ENCODE measurements at places on chromosomes 7 and 10.

DNA sequence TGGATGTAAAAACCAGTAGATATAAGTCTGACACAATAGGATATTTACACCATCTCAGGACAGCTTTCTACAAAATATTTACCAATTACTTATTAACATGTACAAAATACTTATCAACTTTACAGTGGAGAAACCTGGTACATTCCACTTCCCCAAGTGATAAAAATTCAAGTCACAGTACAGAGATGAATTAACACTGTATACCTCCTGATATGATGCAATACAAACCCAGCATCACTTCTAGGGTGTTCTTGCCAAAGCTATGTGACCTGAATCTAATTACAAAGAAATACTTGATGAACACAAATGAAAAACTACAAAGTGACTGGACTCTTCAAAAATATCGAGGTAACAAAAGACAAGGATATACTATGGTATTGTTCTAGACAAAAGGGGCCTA is 156.4 kb upstream of the FGFR2 start:
- no peak for DNase-seq

DNA sequence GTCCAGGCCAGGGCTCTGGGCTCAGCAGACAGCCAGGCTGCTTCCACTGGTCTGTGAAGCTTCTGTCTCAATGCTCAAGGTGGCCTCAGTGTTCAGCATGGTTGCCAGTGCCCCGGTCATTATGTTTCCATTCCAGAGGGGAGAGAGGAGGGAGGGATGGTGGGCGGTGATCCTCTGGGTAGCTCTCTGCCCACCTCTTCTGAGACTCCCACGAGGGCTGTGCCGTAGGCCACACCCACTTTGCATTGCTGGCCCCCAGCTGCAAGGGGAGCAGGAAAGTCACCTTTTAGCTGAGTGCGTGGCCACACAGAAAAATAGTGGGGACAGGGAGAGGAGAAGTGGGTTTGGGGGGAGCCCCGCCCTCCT is 42.5 kb downstream of the FOXK1 start:
- no peak for DNase-seq

- DNase-seq: no peak
Observed at GRCh38 chr10:34205452-34205851, 609.6 kb downstream of the PARD3 start.

DNA sequence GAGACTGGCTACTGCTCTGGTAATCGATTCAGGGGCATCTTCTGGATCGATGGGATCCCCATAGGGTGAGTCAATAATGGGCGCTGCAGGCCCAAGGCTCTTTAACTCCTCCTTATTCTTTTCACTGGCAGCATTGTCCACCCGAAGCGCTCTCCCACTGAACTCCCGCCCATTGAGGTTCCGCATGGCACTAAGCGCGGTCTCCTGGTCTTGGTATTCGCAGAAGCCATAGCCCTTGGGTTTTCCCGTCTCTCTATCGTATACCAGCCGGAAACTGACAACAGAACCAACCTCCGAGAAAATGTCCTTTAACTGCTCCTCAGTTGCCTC is 285 bp downstream of the CSTF2T start:
- no peak for DNase-seq

- no peak for DNase-seq
Observed at GRCh38 chr7:100582041-100582579, 3.8 kb downstream of the LRCH4 start.

DNA sequence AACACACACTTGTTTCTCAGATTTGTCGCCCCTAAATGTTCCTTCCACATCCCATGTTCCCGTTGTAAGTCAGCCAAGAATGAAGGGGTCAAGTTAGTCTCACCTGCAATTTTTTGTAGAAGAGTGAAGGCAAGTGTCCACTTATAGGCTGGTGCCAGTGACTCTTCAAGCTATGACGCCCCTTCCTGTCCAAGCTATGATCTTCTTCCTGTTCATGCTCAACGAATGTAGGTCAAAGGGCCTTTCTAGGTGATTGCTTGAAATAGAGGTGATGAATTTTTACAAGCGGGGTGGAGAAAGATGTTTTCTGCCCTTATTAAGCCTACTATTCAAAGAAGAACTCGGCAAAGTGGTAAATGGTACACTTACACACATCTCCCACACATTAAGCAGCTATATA is 41.0 kb downstream of the CDK1 start:
- DNase-seq: no peak

GRCh38 chr7:121449329-121449728 is 53.2 kb upstream of the FAM3C start:
- DNase-seq: no peak

DNA sequence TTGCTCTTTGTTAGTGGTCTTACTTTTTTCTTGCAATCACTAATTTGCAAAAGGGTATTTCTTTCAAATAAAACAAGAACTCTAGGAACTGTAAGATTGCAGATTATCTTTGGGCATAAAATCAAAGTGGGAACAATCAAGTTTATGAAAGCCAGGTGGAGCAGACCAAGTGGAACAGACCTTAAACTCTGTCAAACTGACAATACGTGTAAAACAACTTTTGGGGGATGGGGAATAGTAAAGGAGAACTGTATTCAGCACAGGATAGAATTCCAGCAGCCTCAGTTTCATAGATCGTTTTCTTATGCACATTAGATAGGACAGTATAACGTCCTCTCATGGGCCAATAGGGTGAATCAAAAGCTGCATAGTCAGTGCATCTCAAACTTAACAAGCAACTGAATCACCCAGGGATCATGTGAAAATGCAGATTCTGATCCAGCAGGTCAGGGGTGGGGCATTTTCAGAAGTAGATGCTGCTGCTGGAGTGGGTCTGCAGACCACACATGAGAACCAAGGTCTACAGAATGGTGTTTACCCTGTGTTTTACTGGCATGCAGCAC is 120.7 kb downstream of the PIP4K2A start:
- no peak for DNase-seq

GRCh38 chr10:77297393-77297739 is 340.2 kb downstream of the KCNMA1 start:
- no peak for DNase-seq

- no peak for DNase-seq
Observed at GRCh38 chr10:52627279-52627678, 145.3 kb downstream of the MBL2 start.

GRCh38 chr7:128692623-128693270 is 20.7 kb downstream of the GARIN1A start:
- DNase-seq: no peak

- no peak for DNase-seq
Observed at GRCh38 chr7:100731937-100732636, 1.3 kb upstream of the ZAN start.

GRCh38 chr10:61841338-61841875 is 60.1 kb upstream of the ARID5B start:
- DNase-seq: no peak

- peak; percentile 89 for DNase-seq
Observed at GRCh38 chr10:13633689-13634088, 46.9 kb downstream of the PRPF18 start.

- no peak for DNase-seq
Observed at GRCh38 chr10:29387269-29387668, 98.4 kb downstream of the LYZL1 start.

DNA sequence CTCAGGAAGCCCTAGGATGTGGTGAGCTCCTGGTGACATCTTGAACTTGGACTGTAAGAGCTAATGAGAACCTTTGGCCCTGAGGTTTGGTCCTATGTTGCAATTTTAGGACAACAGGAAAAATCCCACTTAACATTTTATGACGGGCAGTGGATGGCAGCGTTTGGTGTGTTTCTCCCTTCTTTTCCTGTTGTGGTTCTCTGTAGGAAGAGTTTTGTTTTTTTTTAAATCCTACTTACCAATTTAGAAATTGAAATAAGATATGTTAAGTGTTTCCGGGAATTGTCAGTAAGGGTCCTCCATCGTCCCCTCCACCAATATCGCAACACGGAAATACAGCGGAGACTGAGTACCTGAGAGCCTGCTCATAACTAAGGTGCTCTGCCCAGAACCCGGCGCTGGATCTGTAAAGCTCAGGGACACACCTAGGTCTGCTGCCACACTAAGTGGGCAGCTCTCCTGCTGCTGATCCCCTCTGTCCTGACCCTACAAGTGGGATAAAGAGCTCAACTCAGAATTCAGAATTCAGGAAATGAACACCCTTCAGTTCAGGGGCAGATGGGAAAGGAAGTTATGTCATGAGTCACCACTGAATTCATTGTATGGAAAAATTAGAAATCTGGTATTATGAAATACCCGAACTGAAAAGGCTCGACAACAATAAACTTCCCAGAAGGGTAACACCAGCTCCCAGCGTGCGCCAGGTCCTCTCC is 9.1 kb upstream of the PROSER2 start:
- DNase-seq: no peak

- no peak for DNase-seq
Observed at GRCh38 chr7:4845740-4846142, 16.1 kb downstream of the PAPOLB start.

DNA sequence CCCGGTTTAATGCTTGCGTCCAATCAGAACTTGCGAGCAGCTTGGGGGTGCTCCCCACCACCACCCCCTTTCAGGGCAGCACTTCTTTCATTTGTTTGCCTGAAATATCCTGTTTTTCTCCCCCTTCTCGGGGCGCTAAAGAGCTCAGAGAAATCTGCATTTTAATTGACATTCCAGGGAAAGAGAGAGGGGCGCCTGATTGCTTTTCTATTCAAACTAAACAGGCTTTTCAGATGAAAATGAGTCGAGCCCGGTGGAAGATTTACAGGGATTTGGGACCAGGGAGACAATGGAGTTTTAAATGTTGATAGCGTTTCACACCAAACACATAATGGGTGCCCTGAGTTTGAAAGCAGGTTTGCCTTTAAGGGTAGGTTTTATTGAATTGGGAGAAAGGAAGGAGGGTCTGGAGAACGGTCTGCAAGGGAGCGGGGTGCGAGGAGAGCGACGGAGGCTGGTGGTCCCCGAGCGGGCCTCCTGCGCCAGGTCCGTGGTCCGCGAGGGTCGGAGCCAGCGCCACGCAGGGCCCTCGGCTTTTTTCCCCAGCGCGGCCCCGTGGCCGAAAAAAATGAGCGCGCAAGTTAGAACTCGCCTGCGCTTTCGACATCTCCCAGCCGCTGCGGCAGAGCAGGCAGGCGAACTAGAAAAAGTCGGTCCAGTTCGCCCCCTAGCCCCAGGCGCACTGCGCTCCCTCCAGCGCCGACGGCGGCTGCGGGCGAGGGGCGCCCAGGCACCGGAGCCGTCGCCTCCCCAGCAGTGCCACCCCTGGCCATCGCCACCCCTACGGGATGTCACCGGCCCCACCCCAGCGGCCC is 1.3 kb downstream of the FGFR2 start:
- no peak for DNase-seq

GRCh38 chr7:134065415-134065814 is 61.7 kb upstream of the LRGUK start:
- no peak for DNase-seq

DNA sequence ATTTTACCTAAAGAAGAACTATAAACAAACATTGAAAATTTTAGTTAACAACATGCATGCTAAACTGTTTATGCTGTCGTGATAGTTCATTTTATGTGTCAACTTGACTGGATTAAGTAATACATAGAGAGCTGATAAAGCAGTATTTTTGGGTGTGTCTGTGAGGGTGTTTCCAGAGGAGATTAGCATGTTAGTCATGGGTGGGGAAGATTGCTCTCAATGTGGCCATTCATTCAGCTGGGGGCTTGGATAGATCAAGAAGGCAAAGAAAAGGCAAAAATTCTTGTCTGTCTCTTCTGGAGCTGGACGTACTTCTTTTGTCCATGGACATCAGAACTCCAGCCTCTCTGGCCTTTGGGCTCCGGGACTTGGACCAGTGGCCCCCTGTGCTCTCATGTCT is 172.9 kb upstream of the SEMA3E start:
- DNase-seq: no peak

- no peak for DNase-seq
Observed at GRCh38 chr10:18066947-18067346, 73.3 kb upstream of the CACNB2 start.

DNA sequence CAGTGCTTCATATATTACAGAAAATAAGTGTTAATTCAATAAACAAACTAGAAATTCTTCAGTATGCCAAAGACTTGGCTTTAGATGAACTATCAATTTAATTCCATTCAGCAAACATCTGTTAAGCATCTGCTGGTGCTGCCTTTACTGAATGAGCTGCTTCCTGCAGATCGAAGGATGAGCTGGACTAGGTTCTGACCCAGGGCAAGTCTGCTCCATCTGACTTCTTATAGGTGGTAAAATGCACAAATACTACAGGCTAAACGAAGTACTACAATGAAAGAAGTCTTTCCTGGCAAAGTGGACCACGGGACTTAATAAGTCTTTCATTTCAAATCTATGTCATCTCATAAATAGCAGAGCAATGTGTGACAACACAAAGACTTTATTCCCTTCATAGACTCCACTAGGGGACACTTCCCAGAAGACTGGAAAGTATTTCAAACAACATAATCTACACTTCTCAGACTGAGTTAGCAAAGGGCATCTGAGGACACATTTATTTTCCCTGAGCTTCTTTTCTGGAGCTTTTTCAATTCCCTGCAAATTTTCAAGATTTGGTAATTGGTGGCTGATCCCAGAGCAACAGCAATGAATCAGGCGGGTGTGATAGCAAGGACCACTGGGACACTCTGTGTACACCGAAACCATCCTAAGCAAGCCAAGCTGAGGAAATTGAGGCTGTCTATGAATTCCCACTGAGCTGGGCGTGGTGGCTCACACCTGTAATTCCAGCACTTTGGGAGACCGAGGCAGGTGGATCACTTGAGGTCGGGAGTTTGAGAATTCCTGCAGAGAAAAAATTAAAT is 108.9 kb upstream of the FRMD4A start:
- no peak for DNase-seq

- DNase-seq: peak; percentile 98
Observed at GRCh38 chr10:75111365-75111906, at the start of gene SAMD8. Gene SAMD8, plus strand, starts transcription at chr10:75111656. Its CDS starts 38,873 bp downstream, at chr10:75150529.

DNA sequence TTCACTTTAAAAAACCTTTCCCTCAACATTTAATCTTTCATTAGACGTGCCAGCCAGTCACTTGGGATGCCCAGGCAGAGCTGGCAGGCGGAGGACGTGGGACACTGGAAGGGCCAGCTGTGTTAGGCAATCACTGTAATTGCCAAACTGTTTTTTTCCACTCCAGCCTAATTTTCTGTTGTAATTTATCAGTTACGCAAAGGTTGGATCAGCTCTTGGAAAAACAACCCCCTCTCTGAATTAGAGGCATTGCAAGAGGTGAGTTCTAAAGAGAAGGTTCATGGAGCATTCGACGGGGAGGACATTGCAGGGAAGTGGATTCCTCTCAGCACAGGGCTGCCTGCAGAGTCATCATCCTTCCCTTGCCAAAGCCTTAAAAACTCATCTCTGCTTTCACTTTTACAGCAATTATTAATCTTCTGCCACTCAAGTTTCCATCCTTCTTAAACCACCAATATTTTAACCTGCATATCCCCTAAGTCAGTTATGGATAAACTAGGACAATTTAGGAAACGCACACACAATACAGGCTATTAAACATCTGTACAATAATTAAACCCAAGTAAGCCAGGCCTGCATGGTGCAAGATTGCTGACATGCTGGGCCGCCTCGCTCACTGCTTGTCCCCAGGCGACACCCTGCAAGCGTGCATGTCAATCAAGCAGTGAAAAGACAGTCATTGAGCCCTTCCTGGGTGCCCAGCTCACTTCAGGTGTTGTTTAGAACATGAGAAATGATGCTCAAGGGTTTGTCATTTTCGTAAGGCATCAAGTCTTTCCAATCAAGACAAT is 272.3 kb upstream of the RNF32 start:
- no peak for DNase-seq
